ENCODE measurements at places on chromosomes 2 and 18. TPM values are rescaled to one million over a fixed set of nuclear protein-coding genes. Genes with fewer than 3 reads are reported as not detected.

Gene SAG
- not detected for total RNA-seq

Gene SETBP1
- total RNA-seq: 12.9 TPM

Gene KHK
- total RNA-seq: 3.4 TPM

Gene TMEM182
- total RNA-seq: 0.40 TPM

Gene PRSS56
- not detected for total RNA-seq

Gene RNF125
- total RNA-seq: 1.6 TPM

Gene CNRIP1
- 67.6 TPM for total RNA-seq

Gene BCL2
- 2.6 TPM for total RNA-seq

Gene HOXD10
- not detected for total RNA-seq

Gene COL6A3
- total RNA-seq: 0.72 TPM

Gene PLB1
- 0.53 TPM for total RNA-seq

Gene DNER
- 0.07 TPM for total RNA-seq

Gene PSMA8
- not detected for total RNA-seq

Gene TFCP2L1
- not detected for total RNA-seq

Gene IL36G
- total RNA-seq: not detected

Gene KLHL30
- not detected for total RNA-seq

Gene SOX11
- total RNA-seq: not detected

Gene CNTNAP5
- total RNA-seq: not detected
